ENCODE measurements at places on chromosomes 5 and 9.
A peak's percentile ranks its signal among the peaks of the same experiment; 100 is the strongest.

GRCh38 chr5:149605998-149606724 lies 24.9 kb downstream of the ARHGEF37 start:
- peak; percentile 37 for DNase-seq

DNA sequence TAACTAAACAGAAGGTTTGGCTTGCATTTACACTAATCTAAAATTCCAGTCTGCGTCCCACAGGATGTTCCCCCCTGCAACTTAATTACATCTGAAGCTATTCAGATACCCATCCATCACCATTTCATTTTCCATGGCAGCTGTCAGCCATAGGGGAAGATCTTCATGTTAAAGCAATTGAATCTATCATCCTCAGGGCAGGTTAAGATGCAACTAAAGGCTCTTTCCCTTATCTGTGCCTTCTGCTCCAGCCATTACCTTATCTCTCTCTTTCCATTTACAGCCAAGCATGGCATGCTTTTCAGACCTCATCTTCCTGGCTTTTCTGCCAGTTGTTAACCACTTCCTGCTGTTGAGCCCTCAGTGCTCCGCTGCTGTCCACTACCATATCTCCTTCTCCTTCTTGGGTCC lies 15.8 kb upstream of the HACD4 start:
- DNase-seq = no peak

DNA sequence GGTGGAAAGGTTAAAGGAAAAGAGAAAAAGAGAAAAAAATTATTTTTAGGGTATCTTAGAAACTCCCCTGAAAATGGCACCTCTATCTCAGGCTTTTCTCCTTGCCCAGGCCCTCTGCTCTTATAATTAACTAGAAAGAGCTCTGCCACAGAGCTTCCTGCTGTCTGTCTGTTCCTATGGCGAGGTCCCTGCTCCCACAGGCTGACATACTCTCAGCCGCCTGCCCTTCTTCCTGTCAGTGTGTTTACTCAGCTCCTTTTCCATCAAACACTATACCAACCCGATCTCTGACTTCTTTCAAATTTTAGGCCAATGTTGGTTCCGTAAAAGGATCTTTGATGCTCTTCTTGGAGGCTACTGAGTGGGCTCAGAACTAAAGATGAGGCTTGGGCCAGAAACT lies 482.6 kb downstream of the DMAC1 start:
- DNase-seq = no peak

DNA sequence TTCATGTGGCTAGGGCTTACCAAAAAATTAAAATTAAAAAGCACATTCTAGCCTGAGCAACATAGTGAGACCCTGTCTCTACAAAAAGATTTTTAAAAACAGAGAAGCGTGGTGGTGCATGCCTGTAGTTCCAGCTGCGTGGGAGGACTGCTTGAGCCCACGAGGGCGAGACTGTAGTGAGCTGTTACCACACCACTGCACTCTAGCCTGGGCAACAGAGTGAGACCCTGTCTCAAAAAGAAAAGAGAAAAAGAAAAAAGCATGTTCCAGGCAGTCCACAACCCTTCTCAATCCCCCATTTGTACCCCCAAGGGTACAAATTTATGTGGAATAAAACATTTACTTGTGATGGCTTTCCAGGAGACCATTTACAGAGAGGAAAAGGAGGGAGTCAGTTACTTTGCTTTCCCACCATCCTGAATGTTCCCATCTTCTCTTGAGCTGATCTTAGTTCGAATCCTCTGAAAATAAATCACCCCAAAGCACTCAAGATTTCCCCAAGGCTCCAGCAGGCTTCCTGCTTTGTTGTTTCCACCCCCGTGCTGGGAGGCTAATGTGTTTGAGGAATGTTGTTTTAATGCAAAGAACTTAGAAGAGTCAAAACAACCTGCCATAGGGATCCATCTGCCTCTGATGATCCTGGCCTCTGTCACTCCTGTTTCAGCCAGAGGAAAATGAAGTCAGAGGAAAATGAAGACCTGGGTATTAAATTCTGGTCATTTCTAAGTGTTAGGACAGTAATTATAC lies 384.7 kb downstream of the BNC2 start:
- no peak for DNase-seq

DNA sequence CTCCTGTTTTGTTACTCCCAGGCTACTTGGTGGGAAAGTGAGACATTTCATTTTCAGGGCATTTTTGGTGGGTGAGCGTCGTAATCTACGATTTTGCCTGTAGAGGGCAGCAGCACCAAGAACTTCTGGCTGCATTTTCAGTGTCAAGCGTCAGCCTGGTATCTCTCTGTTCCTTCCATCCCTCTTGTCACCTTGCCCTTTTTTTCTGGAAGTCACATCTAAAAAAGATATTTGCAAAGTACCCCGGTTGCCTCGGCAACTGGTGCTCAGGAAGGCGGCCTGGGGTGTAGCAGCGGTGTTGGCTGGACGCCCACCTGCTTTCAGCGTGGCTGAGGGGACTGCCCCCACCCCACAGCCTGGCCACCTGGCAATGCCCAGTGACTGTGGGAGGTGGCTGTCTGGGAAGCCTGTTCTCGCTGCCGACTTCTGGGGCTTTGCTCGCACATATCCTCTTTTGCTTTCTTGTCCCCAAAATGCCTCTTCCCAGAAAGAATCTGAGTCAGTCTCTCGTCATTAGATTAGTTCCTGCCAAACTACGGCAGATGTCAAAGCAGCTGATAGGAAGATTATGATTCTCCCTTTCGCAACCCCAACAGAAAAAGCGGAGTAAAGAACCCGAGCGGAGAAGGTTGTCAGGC lies 84.5 kb downstream of the ACER2 start:
- peak; percentile 80 for DNase-seq

DNA sequence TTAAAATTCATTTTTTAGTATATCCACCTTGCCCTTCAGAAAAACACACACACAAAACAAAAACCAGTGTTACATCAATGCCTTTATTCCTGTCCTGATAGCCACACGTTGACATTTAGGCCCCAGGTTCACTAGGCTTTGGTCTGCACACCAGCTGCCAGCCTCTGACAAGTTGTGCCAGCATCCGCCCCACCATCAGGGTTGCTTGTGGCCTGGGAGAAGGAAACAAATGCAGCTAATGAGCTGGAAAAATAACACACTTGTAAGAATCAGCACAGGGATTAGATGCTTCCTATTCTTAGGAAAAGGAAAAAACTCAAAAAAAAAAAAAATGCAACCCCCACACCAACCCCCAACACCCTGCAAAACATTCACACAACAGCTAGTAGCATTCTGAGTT lies 404.0 kb upstream of the GRIA1 start:
- DNase-seq = no peak

GRCh38 chr5:36073595-36074216 lies 7.0 kb upstream of the UGT3A2 start:
- DNase-seq = no peak

DNA sequence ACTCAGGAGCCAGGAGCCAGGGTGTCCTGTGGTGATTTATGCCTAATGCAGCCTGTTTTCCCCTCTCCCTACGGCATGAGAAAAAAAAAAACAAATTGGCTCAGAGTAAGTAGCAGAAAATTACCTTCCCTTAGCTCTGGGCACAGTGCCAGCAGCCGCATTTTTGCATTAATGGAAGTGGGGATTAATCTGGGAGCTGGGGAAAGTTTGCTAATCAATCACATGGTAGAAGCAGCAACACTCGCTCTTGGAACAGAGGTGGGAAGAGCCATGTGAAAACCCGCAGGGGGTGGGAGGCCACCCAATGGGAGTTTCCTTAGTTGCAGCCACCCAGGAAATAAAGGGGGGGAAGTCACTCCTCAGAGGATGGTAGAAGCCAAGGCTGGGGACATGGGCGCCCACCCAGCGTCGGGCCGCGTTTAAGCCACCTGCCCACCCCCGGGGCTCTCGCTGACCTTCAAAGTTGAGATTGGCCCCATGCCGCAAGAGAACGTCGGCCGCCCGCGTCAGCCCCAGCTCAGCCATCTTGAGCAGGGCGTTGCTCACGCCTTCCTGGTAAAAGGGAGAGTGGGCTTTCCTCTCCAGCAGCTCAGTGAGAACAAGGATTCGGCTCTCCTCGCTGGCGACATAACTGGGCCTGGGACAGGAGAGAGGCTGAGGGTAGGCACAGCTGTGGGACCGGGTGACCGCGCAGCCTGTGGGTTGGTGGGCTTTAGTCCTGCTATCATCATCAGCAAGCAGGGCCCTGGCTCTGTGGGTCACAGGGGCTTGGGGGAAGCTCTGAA lies 1.7 kb downstream of the ASB6 start:
- DNase-seq = peak; percentile 79

DNA sequence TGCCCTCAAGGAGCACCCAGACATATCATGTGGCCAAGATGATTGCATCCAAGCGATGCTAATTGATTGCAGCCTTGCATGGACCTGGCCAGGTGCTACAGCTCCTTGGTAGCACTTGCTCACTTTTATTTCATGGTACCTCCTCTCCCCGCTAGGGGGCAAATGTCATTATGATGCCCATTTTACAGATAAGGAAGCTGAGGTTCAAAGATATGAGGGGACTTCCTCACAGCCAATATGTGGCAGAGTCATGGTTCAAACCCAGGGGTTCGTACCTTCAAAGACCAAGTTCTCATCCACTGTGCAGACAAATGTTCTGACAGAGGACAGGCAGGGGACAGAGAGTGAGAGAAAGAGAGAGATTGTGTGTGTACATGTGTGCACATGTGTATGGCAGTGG lies 21.9 kb upstream of the KCNMB1 start:
- DNase-seq = no peak

GRCh38 chr9:122339579-122339978 lies 31.2 kb upstream of the PTGS1 start:
- no peak for DNase-seq

DNA sequence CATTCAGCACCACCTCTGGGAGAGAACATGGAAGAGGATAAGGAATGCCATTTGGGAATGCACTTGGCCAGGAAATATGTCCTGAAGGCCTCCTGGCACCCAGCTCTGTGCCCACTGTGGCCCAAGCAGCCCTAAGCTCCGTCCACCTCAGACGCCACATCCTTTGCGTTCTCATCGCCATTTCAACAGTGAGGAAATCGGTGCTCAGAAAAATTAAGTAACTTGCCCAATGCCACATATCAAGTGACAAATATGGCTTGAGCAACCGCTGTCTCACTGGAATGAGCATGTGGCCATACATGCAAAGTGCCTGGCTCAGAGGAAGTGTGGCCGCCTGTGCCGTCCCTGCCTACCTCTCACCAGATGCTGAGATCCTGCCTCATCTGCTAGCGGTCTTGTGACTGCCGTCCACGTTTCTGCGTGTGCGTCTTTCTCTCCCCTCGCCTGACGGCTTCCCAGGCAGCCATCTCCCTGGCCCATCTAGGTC lies 984 bp upstream of the DOK3 start:
- DNase-seq = peak; percentile 86

DNA sequence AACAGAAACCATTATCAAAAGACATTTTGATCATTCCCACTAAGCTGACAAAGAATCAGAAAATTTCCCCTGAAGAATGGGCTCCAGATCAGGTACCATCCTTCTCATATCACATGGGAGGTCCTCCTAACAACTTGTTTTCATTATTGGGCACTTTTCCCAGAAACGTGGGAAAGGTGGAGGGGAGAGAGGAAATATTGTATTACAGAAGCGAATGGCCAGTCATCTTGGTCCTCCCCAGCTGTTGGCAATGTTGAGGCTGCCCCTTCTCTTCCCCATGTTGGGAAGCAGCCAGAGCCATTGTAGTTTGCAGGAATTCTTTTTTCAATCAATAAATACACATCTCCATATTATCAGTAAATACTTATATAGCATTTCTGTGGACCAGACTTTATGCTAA lies 126.2 kb upstream of the ZNF608 start:
- DNase-seq = no peak

- DNase-seq = no peak
Measured at GRCh38 chr5:75608870-75609269, 2.4 kb upstream of the ANKDD1B start.

- DNase-seq = no peak
Measured at GRCh38 chr5:34555699-34556508, 100.2 kb upstream of the RAI14 start.

GRCh38 chr5:145948921-145949320 lies 12.5 kb downstream of the SH3RF2 start:
- DNase-seq = no peak

- no peak for DNase-seq
Measured at GRCh38 chr9:106502930-106503329, 360.0 kb upstream of the ZNF462 start.

DNA sequence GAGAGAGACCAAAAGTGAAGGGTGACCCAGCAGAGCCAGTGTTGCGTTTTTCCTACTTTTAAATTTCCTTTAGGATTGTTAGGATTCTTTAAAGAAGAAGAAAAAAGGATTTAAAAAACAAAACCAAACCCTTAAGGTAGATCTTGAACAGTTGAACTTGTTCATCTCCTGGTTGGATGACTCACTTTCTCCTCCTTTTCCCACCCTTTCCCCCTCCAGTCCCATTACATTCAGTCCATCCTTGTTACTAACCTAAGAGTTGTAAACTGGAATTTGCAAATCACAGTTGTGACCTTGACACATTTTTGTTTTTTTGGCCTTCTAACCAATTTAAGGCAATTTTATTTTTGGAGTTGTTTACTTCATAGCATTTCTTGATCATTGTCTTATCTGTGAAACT lies 289.2 kb downstream of the ARHGAP26 start:
- DNase-seq = no peak

DNA sequence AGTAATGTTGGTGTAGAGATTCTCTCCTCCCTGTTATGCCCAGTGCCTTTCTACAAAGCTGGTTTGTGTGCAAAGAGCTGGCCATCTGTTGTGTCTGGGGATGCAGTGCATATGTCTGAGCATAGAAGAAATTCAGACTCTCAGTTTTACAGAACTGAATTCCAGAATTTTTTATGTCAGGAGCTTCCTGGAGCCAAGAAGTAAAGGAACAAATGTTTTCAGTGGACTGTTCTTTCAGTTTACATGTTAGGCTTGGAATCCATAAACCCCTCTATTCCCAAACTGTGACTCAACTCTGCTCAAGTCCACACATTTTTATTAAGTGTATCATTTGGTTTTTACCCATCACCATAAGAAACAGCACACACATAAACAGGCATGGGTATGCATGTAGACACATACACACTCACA lies 366.0 kb downstream of the BRINP1 start:
- no peak for DNase-seq

DNA sequence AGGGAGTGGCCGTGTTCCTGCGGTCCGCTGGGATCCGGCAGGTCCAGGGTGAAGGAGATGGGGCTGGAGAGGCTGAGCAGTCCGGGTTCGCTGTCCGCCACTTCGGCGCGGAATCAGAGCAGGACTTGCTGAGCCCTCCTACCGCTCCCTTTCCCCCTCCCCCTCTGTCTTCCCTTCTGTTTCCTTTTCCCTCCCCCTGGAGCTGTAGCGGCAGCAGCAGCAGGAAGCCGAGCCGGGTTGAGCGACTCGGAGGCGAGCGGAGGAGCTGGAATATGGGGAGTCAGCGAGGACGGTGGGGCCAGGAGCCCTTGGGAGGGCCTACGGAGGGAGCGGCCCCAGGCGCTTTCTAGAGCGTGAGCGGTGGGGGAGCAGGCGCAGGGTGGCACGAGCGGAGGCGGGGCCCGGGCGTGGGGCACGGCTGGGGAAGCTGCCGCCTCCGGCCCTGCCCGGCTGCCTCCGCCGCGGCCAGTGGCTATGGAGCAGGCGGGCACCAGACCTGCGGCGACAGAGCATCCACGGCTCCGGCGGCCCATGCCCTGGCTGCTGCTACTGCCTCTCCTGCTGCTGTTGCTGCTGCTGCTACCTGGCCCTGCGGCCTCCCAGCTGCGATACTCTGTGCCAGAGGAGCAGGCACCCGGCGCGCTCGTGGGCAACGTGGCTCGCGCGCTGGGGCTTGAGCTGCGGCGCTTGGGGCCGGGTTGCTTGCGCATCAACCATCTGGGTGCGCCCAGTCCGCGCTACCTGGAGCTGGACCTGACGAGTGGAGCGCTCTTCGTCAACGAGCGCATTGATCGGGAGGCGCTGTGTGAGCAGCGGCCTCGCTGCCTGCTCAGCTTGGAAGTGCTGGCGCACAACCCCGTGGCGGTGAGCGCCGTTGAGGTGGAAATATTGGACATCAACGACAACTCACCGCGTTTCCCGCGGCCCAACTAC lies at the start of gene PCDHAC2:
Gene PCDHAC2 (plus strand): TSS at position 184 of the 933 bp plus-strand sequence. CDS start 291 bp downstream, at position 475.
- DNase-seq = peak; percentile 58
